ENCODE measurements at places on chromosomes 12 and 14. TPM values are rescaled to one million over a fixed set of nuclear protein-coding genes. Genes with fewer than 3 reads are reported as not detected.

DNA sequence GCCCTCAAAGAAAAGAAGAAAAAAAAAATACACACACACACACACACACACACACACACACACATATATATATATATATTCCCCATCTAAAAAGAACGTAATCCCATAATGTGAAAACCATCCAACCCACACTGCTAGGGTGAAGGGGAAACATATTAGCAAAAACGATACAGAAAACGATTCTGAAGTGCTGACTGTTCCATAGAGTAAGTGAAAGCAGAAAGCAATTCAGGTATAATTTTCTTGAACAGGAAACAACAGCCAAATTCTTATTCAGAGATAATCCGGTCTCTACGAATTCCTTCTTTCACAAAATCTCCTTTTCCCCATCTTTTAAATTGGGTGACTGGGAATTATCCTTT, 393.5 kb downstream of the NOVA1 start:
- no peaks in the 10 kb centered on the region for H3K36me3 ChIP-seq
- H3K4me3 ChIP-seq, result no peak overlapping the region
- peaks cover 3% of the 10 kb centered on the region for H3K27me3 ChIP-seq
- no peaks in the 10 kb centered on the region for H3K4me1 ChIP-seq
- no peak overlapping the region for H3K27ac ChIP-seq

DNA sequence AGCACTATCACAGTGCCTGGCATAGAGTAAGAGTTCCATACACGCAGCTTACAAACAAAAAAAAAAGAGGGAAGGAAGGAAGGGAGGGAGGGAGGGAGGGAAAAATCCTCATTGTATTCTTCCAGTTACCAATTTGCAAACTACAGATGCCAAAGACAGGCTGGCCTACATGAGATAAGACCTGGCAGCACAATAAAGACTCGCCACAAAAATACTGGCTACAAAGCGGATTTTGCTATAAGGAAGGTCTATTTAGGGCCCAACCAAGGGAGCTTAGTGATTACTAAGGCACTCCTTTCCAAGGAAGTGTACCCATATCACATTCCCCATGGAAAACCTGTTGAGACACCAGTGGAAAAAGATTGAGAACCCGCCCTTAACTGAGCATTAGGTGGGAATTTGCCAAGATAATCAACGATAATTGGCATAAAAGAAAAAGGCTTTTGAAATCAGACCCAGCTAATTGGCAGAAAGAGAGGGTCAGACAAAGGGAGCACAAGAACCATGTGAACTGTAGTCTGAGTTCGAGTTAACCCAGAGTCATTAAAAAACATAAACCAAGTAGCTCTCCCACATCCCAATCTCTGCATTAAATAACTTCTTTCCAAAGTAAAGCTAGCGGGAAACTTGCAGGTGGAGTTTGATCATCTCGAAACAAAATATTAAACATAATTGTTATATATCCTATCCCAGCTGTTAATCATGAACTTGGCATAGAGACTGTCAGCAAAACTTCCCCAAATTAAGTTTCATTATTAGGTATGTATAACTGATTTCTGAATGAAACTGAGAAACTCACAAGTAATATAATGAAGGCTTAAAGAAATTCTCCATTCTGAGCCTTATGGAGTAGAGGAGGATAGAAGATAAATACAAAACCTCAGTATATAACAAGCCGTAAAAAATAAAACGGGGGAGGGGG, 50.1 kb downstream of the PHLDA1 start:
- peak overlapping the region; percentile 49 for H3K27ac ChIP-seq
- no peak for DNase-seq
- H3K36me3 ChIP-seq, result no peaks in the 10 kb centered on the region
- H3K4me3 ChIP-seq, result no peak overlapping the region
- H3K4me1 ChIP-seq, result peaks cover 86% of the 10 kb centered on the region

DNA sequence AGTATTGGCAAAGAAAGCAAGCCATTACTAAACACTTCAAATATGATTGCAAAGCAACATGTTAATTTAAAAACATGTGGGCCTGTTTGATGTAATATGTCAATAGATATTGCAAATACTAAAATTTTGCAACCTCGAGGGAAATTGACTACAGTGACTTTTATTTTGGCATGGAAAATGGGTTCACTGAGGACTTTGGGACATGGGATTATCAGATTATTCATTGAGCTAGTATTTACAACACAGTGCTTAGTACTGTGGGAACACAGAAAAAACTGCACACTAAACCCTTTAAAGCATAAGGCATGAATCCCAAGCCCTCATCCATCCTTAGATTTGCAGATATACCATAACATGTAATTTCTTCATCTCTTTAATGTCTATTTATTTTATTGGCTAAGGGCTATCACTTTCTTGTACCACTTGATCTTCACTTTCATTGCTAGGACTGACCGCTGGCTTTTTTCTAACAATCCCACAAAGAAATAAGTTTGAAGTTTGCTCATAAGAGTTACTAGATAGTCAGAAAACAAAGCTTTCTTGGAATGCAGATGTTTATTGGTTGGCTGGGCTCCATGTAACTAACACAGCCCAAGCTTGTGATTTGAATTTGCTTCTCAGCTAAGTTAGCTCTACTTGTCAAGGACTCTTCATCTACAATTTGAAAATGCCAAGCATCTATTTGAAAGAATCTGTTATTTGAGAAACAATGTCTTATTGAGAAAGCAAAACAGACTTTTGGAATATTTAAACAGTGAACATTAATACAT, 48.7 kb downstream of the PPFIBP1 start:
- no peak overlapping the region for H3K4me3 ChIP-seq
- peaks cover 2% of the 10 kb centered on the region for H3K27me3 ChIP-seq
- DNase-seq, result no peak
- H3K4me1 ChIP-seq, result peaks cover 21% of the 10 kb centered on the region

DNA sequence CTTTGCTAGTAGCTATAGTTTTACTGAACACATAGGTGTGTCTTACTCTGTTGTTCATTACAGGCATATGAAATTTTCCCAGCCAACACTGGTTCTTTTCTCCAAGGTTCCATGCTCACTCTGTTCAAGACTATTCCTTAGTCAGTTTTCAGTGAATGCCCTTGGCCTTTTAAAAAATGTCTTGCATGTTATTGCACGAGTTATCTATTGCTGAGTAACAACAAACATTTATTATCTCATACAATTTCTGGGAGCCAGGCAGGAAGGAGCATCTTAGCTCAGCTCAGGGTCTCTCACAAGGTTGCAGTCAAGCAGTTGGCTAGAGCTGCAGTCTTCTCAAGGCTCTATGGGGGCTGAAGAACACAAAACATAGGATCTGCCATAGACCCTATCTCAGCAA, 223.5 kb downstream of the BTG1 start:
- no peak overlapping the region for H3K27ac ChIP-seq
- no peak overlapping the region for H3K4me3 ChIP-seq
- H3K36me3 ChIP-seq, result peaks cover 6% of the 10 kb centered on the region

GRCh38 chr14:56290195-56290594, 172.0 kb downstream of the PELI2 start:
- H3K4me3 ChIP-seq, result no peak overlapping the region
- no peak overlapping the region for H3K27ac ChIP-seq
- no peak for DNase-seq
- no peaks in the 10 kb centered on the region for H3K27me3 ChIP-seq

- H3K27me3 ChIP-seq, result no peaks in the 10 kb centered on the region
- no peaks in the 10 kb centered on the region for H3K36me3 ChIP-seq
- no peak overlapping the region for H3K4me3 ChIP-seq
- H3K27ac ChIP-seq, result no peak overlapping the region
- DNase-seq, result no peak
Observed at GRCh38 chr12:105775343-105775742, 363.4 kb downstream of the NUAK1 start.

GRCh38 chr14:61897300-61897699, 135.1 kb downstream of the SNAPC1 start:
- no peaks in the 10 kb centered on the region for H3K36me3 ChIP-seq
- H3K4me3 ChIP-seq, result no peak overlapping the region
- peaks cover 14% of the 10 kb centered on the region for H3K27me3 ChIP-seq
- DNase-seq, result no peak
- no peaks in the 10 kb centered on the region for H3K4me1 ChIP-seq
- H3K27ac ChIP-seq, result no peak overlapping the region

DNA sequence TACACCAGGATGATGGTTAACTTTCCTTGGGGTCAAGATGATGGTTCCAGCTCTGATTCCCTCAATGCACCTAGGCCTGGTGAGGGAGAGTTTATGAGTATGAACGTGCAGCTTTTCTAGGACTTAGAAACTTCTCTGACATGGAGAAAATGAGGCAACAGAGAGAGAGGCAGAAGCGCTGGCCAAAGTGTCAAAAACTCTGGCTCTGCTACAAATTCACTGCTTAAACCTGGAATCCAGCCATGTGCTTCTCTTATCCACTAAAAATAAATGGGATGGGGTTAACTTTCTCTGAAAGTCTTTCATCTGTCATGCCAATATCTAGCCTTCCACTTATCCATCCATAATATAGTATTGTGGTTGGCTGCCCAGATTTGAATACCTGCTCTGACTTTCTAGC, 568.7 kb downstream of the MED13L start:
- no peak overlapping the region for H3K27ac ChIP-seq
- H3K4me3 ChIP-seq, result no peak overlapping the region
- no peak for DNase-seq

GRCh38 chr12:52382854-52383253, 2.6 kb downstream of the KRT84 start:
- H3K27ac ChIP-seq, result no peak overlapping the region
- no peak for DNase-seq
- peaks cover 15% of the 10 kb centered on the region for H3K4me1 ChIP-seq
- H3K36me3 ChIP-seq, result no peaks in the 10 kb centered on the region
- H3K27me3 ChIP-seq, result peaks cover 13% of the 10 kb centered on the region

GRCh38 chr12:52759218-52759617, 17.9 kb downstream of the KRT76 start:
- H3K27ac ChIP-seq, result no peak overlapping the region
- peaks cover 2% of the 10 kb centered on the region for H3K27me3 ChIP-seq
- no peak for DNase-seq
- H3K36me3 ChIP-seq, result no peaks in the 10 kb centered on the region
- no peak overlapping the region for H3K4me3 ChIP-seq
- no peaks in the 10 kb centered on the region for H3K4me1 ChIP-seq

DNA sequence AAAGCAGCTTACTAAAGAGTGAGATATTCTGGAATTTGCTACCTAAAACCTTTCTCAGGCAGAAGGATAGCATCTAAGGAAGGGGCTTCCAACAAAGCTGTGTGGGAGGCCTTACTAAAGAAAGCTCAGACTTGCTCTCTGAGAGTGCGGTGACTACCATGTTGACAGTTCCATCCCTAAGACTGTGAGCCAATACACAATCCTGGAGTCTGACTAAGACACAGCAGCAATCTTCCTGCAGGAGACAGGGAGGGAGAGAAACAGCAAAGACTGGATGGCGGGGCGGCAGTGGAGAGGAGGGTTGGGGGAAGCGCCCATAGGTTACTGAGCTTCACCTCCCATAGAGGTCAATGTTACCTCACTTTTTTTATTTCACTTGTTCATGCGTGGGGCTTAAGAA, 70.9 kb downstream of the KITLG start:
- no peak for DNase-seq
- no peak overlapping the region for H3K27ac ChIP-seq
- no peak overlapping the region for H3K4me3 ChIP-seq

DNA sequence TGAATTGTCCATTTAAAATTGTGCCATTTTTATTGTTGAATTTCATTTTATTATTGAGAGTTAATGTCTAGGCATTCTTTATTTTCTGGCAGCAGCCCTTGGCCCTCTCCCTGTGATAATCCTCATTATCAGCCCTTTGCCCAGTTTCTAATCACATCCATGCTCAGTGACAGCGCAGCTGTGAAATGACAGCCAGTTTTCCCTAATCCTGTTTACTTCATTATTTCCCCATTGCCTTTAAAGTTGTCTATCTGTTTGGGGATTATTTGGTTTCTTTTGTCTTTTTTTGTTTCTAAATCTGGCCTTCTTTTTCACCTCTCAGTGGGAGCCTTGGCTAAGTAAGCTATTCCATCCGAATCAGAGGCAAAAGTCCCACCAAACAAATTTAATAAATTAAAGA, 476.9 kb downstream of the SLC6A15 start:
- H3K4me1 ChIP-seq, result no peaks in the 10 kb centered on the region
- H3K27me3 ChIP-seq, result no peaks in the 10 kb centered on the region
- H3K4me3 ChIP-seq, result no peak overlapping the region
- H3K36me3 ChIP-seq, result no peaks in the 10 kb centered on the region

- H3K36me3 ChIP-seq, result no peaks in the 10 kb centered on the region
- H3K27ac ChIP-seq, result no peak overlapping the region
- no peak for DNase-seq
- no peak overlapping the region for H3K4me3 ChIP-seq
- peaks cover 19% of the 10 kb centered on the region for H3K27me3 ChIP-seq
- no peaks in the 10 kb centered on the region for H3K4me1 ChIP-seq
Observed at GRCh38 chr12:15214851-15215601, 6.2 kb downstream of the RERG start.

- H3K27ac ChIP-seq, result no peak overlapping the region
- peak; percentile 40 for DNase-seq
- H3K4me3 ChIP-seq, result no peak overlapping the region
- peaks cover 37% of the 10 kb centered on the region for H3K27me3 ChIP-seq
- H3K4me1 ChIP-seq, result no peaks in the 10 kb centered on the region
Observed at GRCh38 chr14:106436310-106436905, 910.0 kb downstream of the TMEM121 start.

DNA sequence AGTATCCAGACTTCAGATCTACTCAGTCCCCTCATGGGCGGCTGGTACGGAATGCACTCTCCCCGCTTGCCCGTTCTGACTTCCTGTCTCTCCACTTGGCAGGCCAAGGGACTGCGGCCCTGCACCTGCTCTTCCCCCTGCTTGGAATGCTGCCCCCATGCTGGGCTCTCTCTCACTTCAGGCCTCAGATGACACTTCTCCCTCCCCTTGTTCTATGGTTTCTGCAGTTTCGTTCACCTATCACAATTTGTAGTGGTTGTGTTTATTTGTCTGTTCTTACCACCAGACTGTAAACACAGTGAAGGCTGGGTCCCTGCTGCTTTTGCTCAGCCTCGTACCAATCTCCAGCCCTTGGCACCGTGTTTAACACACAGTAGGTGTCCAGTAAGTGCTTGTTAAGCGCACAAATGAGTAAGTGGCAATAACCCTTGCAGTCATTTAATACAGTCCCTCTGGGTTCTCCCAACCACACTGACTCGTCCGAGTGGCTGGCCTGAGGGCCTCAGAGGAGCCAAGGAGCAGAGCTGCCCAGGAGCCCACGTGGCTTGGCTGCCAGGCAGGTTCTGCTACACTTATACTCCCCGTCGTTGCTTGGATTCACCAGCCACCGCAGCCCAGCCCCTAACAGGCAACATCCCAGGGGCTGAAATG, 11.8 kb downstream of the SLC6A12 start:
- H3K27ac ChIP-seq, result no peak overlapping the region
- H3K4me1 ChIP-seq, result no peaks in the 10 kb centered on the region
- H3K27me3 ChIP-seq, result peaks cover 20% of the 10 kb centered on the region
- no peak for DNase-seq
- no peaks in the 10 kb centered on the region for H3K36me3 ChIP-seq

KRT74 gene
- not detected for total RNA-seq

PTPRB gene
- total RNA-seq, result not detected

CYP46A1 gene
- total RNA-seq, result not detected

RTN1 gene
- total RNA-seq, result not detected

OTX2 gene
- total RNA-seq, result not detected

KERA gene
- total RNA-seq, result not detected

HNF1A gene
- total RNA-seq, result not detected

PMCH gene
- total RNA-seq, result 3.1 TPM

PDE3A gene
- total RNA-seq, result not detected

KLHDC2 gene
- total RNA-seq, result 26.2 TPM

BAZ1A gene
- 75.0 TPM for total RNA-seq

MEG3 gene
- not detected for total RNA-seq

CCDC177 gene
- 0.08 TPM for total RNA-seq
